ENCODE measurements at places on chromosomes 3 and 15. TPM values are rescaled to one million over a fixed set of nuclear protein-coding genes. Genes with fewer than 3 reads are reported as not detected.
A peak's percentile ranks its signal among the peaks of the same experiment; 100 is the strongest.

DNA sequence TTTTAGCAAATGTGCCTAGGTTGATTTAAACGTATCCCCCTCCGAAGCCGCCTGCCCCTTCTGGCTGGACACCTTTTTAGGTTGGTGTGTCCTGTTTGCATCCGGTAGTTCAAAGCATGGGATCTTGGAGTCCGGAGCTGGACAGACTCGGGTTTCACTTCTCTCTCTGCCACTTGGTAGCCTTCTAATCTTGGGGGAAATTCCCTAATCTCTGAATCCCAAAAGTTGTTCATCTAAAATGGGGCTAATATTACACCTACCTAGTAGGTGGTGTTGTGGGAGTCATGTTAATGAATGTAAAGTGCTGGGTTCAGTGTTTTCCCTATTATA is 760 bp downstream of the FANCI start:
- no peaks in the 10 kb centered on the region for H3K27me3 ChIP-seq
- no peak for DNase-seq
- no peaks in the 10 kb centered on the region for H3K36me3 ChIP-seq

DNA sequence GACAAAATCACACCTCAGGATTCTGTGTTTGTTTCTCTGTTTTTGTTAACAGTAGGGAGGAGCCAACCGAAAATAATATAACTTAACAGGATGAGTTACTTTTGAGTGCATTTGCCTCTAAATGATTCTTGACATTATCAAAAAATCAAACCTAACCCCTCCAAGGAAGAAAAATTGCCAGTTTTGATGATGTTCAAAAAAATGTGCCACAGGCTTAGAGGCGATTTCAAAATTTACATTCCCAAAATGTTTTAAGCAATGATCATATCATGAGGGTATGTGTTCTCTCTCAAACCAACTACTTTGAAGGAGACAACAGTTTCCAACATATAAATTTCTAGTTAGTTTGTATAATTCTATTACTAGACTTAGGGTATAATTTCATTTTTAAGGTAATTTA is 6.7 kb downstream of the VGLL3 start:
- H3K36me3 ChIP-seq: peaks cover 20% of the 10 kb centered on the region
- H3K4me3 ChIP-seq: peak overlapping the region; percentile 89
- peaks cover 75% of the 10 kb centered on the region for H3K4me1 ChIP-seq
- H3K27ac ChIP-seq: peak overlapping the region; percentile 79
- no peaks in the 10 kb centered on the region for H3K27me3 ChIP-seq
- DNase-seq: peak; percentile 70

- H3K4me1 ChIP-seq: no peaks in the 10 kb centered on the region
- H3K4me3 ChIP-seq: no peak overlapping the region
- no peak for DNase-seq
- H3K27ac ChIP-seq: no peak overlapping the region
Measured at GRCh38 chr3:166451997-166452396, 614.8 kb upstream of the BCHE start.

DNA sequence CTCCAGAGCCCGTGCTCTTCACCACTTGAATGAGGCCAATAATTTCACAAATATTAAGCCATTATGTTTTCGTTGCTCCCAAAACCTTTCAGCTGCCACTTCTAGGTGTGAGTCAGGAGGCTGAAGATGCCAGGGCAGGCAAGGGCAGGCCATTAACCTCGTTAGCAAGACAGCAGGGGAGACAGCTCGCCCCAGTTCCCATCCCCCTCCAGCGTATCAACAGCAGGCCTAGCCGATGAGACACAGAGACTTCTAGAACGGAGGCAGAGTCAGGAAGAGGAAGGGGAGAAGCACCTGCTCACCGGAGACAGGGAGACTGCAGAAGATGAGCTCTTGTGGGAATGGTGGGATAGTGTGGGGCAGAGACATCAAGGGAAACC is 28.0 kb upstream of the PLA2G4E start:
- DNase-seq: no peak
- H3K36me3 ChIP-seq: no peaks in the 10 kb centered on the region
- H3K27ac ChIP-seq: no peak overlapping the region
- peaks cover 6% of the 10 kb centered on the region for H3K27me3 ChIP-seq
- no peaks in the 10 kb centered on the region for H3K4me1 ChIP-seq

- H3K27me3 ChIP-seq: peaks cover 8% of the 10 kb centered on the region
- DNase-seq: no peak
- no peaks in the 10 kb centered on the region for H3K4me1 ChIP-seq
- no peak overlapping the region for H3K4me3 ChIP-seq
- H3K27ac ChIP-seq: no peak overlapping the region
Measured at GRCh38 chr15:72851586-72851985, 68.0 kb upstream of the ADPGK start.

NR1I2 gene
- not detected for total RNA-seq
